Tracheal epithelial cell (primary cell): ENCODE measurements at places on chromosomes 16 and 17. TPM values are rescaled to one million over a fixed set of nuclear protein-coding genes. Genes with fewer than 3 reads are reported as not detected.

Gene KRTAP2-2
- not detected in 2 replicates for total RNA-seq

Gene CCDC78
- total RNA-seq, result 0.85 and 2.2 TPM in 2 replicates

Gene LMF1
- 5.1 and 10.0 TPM in 2 replicates for total RNA-seq

Gene NLGN2
- 1.9 TPM in 2 replicates for total RNA-seq

Gene MT1E
- total RNA-seq, result 388 and 673 TPM in 2 replicates

Gene ARL5C
- total RNA-seq, result not detected in 2 replicates
